ENCODE measurements at places on chromosomes 16 and 17.

- DNase-seq, result no peak
These were observed 25.1 kb upstream of the SLC47A1 start for GRCh38 chr17:19508577-19508867.

DNA sequence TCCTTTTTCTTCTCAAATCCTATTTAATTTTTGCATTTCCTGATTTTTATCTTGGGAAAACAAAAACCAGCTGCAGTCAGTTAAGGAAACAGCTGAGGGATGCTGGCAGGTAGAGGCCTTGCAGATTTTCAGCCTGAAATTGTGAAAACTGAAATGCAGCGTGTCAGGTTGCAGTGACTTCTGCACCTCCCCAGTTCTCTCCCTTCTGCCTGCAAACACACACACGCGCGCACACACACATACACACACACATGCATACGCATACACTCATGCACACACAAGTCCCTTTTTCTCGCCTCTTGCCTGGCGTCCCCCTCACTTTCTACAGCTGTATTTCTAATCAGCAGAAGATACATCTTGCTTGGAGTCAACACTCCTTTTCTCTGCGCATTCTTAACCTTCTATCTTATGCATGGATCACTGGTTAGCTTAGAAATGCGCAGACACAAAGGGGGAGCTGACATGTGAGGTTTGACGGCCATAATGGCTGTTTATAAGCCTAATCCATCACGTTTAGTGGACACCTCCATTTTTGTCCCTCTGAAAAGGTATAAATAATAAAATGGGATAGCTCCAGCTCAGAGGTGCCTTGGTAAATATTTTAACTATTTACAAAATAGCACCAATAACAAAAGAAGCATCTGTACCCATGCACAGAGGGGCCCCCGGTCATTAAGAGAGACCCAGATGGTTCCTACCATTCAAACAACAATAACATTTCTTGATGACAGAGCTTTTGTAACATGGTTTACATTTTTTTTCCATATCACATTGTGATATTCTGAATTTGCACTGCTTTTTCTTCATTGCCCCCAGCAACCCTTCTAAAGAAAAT, 392.1 kb upstream of the SALL1 start:
- DNase-seq, result no peak

DNA sequence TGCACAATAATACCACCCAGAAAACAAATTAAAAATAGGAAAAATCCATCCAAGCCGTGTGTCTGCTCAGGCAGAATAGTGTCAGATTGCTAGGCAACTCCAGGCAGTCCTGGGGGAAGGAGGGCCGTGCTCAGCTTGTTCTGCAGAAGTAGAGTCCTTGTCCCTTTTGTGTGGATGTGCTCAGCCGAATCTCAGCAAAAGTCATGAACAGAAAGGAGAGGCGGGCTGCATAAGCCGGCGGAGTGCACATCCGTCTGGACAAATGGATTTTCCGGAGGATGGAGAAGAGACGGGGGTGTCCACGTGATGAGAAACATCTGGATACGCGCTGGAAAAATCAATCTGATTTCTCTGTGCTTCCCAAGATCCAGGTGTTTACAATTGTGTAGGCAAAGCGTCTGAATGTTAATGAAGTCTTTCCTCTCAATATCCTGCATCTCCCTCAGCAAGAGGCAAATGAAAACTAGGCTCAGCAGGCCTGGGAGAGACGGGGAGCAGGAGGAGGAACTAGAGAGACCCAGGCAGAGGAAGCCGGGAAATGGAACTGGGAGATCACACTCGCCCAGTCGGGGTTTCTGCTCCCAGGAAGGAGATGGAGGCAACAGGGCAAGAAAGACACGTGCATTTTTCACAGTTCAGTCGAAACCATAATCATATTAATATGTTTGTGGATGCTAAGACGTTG, 7.7 kb upstream of the RBFOX3 start:
- no peak for DNase-seq

- no peak for DNase-seq
These were observed 30.1 kb downstream of the GPRC5B start for GRCh38 chr16:19854543-19854876.

DNA sequence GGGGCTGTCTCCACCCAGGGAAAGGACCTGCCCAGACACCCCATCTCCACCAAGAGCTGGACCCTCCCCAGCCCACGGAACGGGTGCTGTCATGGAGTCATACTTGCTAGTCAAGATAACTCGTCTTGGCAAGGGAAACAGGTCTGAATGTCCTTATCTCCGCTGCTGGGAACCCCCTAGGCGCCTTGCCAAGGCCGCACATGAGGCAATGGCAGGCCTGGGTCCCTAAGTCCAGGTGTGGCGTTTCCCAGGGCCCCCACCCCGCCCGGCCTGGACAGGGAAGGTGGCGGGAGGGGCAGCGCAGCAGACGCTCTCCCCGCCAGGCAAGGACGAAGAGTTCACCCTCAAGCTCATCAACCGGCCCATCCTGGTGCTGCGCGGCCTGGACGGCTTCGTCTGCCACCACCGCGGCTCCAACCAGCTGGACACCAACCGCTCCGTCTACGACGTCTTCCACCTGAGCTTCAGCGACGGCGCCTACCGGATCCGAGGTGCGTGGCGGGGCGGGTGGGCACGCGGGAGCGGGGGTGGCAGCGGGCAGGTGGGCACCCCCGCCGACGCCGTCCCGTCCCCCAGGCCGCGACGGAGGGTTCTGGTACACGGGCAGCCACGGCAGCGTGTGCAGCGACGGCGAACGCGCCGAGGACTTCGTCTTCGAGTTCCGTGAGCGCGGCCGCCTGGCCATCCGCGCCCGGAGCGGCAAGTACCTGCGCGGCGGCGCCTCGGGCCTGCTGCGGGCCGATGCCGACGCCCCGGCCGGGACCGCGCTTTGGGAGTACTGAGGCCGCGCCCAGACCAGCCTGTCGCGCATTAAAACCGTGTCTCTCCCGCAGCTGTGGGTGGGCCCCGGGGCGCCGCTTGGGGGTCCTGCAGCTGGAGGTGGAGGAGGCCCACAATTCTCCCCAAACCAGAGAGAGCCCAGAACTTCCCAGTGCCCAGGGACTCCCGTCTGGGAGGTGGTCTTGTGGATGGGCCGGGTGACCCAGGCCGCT, 8.4 kb downstream of the FSCN2 start:
- DNase-seq, result no peak

DNA sequence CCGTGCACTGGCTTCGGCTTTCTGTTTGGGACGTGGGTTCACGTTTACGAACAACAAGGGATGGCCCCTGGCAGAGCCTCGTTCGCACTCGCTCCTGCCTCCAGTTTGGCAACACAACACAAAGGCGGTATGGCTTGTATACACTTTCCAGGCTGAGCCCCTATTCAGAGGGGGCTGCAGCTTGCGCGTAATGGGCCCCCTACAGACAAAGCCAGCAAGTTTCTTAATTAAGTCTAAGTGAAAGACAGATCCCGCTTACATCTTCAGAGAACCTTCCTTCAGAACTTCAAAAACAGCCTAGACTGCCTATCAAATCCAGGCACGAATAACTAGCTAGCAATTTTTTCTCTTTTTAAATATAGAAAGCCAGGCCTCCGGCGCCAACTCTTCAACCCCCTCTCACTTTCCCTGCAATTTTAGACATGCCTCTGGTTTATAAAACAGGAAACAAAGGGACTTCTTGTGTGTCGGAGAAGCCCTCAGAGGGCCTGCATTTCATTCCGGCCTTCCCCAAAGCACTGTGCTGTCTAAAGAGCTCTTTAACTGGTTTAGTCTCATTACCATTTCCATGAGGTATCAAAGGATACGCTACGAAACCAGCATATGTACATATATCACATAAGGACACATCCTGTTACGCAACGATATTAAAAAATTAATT, 244.9 kb downstream of the STX8 start:
- DNase-seq, result no peak

DNA sequence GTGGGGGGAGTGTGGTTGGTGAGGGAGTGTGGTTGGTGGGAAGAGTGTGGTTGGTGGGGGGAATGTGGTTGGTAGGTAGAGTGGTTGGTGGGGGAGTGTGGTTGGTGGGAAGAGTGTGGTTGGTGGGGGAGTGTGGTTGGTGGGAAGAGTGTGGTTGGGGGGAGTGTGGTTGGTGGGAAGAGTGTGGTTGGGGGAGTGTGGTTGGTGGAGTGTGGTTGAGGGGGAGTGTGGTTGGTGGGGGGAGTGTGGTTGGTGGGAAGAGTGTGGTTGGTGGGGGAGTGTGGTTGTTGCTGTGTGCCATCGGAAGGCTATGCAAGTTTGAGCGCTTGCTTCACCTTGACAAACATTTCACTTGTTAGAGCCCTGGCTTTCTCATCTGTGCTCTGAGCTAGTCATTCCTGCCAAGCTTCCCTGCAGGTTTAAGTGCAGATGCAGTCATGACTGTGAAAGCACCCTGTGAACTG, 20.1 kb downstream of the MINK1 start:
- no peak for DNase-seq

GRCh38 chr17:37068266-37068665, 119.5 kb downstream of the AATF start:
- DNase-seq, result no peak

Measured in T follicular helper cell (primary cell).